Stimulated activated CD8-positive, alpha-beta memory T cell treated with anti-CD3 and anti-CD28 coated beads, Interleukin-7, amount 100 ng/mL, for 1 hour (primary cell): ENCODE measurements at places on chromosomes 11 and 22.

- no peak for DNase-seq
These were observed 24.8 kb upstream of the ADORA2A start for GRCh38 chr22:24402460-24403192.

GRCh38 chr22:47587361-47587760 is 824.9 kb downstream of the TBC1D22A start:
- DNase-seq, result no peak

- no peak for DNase-seq
These were observed 91.5 kb downstream of the MIAT start for GRCh38 chr22:26748845-26749244.

DNA sequence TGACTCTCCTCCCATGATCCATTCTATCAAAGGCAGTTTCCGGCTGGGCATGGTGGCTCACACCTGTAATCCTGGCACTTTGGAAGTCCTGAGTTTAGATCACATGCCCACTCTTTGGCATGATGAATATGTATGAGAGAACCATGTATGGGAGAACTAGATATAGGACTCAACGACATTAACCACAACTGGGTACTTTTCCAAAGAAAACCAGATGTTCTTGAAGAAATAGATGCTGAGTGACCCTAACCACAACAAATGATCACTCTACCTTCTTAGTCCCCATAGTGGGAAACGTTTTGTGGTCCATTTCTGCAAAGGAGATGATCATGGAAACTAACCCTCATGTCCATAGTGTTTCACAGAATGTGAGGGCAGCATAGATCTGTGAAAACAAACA is 13.6 kb downstream of the FJX1 start:
- no peak for DNase-seq

- DNase-seq, result no peak
These were observed 558.6 kb downstream of the OPCML start for GRCh38 chr11:132973686-132974085.

DNA sequence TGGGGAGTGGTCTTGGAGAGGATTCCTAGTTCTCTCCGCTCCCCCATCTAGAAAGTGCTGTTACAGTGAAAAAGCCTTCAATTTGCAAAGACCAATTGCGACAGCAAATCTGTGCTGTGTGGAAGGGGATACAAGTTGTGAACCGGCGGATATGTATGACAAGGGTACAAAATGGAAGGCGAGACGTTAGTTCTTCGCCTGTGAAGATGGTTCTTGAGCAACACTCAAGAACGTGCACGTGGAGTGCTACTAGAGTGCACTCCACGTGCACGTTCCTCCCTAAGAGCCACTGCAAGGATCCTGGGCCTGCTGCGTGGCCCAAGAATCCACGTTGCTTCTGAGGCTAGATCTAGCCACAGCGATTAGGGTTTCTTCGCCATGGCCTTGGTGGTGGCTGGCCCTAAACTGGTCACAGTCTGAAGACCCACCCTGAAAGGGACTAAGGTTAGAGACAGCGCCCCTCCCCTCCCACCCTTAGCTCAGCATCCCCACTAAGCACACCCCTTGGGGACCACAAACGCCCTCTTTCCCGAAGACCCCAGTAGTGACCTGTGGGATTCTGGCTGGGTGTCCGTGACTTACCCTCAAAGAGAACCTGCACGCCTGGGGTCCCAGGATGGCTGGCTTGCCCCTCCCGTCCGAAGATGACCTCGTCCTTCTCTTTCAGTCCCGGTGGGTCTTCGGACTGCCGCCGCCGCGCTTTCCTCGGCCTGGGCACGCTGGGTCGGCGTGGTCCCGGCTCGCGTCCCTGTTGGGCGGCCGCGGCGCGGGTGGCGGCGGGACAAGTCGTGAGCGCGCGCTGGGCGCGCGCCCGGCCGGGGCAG is 519 bp upstream of the PDE3B start:
- DNase-seq, result no peak

GRCh38 chr22:45709866-45710265 is 38.2 kb downstream of the ATXN10 start:
- no peak for DNase-seq

- no peak for DNase-seq
These were observed 15.7 kb downstream of the GRIK4 start for GRCh38 chr11:120527111-120527761.

DNA sequence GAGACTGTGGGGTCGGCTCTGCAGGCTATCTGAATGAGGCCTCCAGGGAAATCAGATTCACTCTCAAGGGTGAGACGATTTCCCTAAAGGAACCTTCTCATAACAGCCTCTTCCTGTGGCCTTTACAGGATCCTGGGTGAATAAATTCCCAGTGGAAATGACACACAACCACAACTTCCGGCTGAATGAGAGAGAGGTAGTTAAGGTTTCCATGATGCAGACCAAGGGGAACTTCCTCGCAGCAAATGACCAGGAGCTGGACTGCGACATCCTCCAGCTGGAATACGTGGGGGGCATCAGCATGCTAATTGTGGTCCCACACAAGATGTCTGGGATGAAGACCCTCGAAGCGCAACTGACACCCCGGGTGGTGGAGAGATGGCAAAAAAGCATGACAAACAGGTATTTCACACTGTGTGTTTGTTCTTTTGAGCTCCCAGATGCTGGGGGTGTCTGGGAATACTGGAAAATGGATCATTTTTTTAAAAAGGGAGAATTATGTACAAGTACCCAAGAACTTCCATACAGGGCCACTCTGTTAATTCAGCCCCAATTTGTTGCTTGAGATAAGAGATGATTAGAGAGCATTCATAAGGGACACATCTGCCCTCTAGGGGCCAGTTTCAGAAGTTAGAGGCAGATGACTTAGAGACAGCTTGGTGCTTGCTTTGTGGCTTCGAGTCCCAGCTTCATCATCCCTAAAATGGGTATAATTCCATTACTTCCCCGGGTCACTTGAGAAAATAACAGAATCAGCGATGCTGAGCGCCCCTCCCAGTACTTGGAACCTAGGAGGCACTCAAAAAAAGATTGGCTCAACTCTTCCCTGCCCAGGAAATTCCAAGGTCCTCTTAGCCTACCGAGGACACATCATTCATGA is 10.2 kb downstream of the SERPIND1 start:
- peak; percentile 5 for DNase-seq

DNA sequence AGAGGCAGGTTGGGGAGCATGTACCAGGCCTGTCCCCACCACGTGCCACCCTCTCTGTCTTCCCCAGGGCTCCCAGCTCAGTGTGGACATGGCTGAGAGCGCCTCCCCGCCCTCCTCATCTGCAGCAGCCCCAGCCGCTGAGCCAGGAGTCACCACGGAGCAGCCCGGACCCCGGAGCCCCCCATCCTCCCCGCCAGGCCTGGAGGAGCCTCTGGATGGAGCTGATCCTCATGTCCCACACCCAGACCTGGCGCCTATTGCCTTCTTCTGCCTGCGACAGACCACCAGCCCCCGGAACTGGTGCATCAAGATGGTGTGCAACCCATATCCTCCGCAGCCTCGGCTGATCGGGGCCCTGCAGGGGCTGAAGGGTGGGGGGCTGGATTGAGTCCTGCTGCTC is at the start of gene CACNA1I:
TSS of gene CACNA1I (plus strand) at position 89 of the 400 bp plus-strand sequence. CDS start at position 89, 0 bp downstream.
- DNase-seq, result no peak

DNA sequence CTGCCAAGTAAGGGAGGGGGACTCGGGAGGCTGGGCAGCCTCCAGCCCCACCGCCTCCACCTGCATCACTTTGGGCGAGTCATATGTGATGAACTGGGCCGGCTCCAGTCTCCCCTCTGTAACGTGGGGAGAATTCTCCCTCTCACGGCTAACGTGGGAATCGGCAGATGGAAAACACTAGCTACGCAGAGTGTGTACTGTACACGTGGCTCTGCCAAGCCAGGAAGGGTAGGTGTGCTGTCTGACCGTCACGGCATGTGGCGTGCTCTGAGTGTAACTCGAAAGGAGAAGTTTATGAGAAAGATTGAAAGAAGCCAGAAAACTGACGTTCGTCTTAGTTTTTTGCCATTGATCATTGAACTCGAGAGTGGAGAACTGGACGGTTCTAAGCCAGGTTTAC is 13.7 kb downstream of the TRMU start:
- DNase-seq, result no peak

GRCh38 chr22:24289114-24289513 is 18.5 kb downstream of the SPECC1L start:
- no peak for DNase-seq

- no peak for DNase-seq
These were observed 104.7 kb upstream of the RRM1 start for GRCh38 chr11:3989921-3990290.

- no peak for DNase-seq
These were observed 29.3 kb upstream of the MMP7 start for GRCh38 chr11:102559839-102560238.

DNA sequence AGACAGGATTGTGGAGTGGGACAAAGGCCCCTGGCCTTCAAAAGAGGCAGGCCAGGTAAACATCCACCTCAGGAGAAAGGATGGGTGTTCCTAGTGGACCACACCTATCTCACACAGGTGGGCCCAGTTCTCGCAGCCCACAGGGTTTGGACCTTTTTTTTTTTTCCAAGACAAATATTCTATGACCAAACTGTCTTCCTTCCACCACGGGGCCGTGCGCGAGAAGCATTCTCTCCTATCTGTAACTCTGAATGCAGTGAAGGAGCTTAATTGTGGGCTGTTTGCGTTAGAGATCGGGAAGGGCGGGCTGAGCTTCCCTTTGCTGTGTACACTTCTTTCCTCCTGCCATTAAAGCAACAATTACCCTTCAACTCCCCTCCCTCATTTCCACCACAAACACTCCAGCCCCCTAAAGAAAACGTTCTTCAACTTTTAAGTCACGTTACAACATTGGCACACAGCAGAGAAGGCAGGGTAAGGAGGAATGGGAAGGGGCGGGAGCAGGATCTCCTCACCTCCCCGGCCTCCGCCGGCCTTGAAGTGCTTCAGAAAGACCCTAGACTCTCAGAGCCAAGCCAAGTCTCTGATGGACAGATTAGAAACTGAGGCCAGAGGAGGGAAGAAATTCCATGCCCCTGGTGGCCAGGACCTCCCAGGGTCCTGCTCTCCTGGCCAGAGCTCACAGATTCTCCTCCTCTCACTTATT is 238.4 kb downstream of the BUD13 start:
- DNase-seq, result no peak

- DNase-seq, result no peak
These were observed 160.2 kb downstream of the KIRREL3 start for GRCh38 chr11:126840201-126840886.

DNA sequence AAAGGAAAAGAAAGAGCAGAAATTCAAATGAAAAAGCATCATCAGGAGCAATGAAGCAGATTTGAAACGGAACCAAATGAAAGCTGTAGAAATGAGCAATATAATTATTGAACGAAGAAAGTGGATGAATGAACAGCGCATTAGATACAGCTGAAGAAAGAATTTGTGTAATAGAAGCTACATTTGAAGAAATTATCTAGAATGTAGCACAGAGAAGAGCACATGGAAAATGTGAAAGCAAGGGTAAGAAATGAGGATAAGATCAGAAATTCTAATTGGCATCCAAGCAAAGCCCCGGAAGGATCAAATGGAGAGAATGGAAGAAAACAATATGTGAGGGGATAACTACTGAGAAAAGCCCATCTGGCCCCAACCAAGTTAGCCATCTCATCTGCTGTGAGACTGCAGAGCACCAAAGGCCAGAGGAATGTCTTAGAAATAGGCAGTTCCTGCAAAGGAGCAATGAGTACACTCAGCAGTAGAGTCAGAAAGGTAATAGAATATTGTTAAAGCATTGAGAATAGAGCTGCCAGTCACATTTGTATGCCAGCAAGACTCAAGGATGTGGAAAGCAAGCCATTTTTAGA is 51.9 kb downstream of the MED15 start:
- no peak for DNase-seq

DNA sequence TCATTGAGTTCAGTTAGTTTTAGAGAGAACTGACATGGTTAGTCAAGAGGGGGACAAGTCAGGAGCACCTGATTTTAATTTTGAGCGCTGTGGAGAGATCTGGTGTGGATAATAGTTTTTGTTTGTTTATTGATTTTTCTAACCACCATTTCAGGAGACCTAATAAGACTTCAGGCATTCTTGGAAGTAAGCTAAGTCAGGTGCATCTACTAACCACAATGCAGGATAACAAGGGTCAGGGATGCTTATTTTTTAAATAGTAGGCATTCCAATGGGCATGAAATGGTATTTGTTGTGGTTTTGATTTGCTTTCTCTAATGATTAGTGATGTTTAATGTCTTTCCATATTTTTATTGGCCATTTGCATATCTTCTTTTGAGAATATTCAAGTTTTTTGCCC is 212.1 kb downstream of the NAV2 start:
- no peak for DNase-seq

DNA sequence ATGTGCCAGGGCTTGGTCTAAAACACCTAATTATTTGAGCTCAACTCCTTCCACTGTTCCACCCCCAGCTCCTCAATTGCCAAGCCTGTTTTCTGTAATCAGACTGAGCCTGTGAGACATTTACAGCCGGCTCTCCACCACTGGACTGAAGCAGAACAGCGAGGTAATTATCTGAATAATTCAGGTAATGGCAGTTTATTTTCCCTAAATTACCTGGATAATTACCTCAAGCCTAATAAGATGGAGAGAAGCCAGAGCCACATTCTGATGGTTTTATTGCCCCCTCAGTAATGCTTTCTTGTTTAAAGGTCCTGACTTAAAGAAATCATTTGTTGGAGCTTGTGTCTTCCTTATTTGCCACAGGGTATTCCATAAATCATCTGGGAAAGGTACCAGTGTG is 64.2 kb downstream of the FZD4 start:
- no peak for DNase-seq

GRCh38 chr11:27055065-27055682 is 14.6 kb downstream of the BBOX1 start:
- no peak for DNase-seq

DNA sequence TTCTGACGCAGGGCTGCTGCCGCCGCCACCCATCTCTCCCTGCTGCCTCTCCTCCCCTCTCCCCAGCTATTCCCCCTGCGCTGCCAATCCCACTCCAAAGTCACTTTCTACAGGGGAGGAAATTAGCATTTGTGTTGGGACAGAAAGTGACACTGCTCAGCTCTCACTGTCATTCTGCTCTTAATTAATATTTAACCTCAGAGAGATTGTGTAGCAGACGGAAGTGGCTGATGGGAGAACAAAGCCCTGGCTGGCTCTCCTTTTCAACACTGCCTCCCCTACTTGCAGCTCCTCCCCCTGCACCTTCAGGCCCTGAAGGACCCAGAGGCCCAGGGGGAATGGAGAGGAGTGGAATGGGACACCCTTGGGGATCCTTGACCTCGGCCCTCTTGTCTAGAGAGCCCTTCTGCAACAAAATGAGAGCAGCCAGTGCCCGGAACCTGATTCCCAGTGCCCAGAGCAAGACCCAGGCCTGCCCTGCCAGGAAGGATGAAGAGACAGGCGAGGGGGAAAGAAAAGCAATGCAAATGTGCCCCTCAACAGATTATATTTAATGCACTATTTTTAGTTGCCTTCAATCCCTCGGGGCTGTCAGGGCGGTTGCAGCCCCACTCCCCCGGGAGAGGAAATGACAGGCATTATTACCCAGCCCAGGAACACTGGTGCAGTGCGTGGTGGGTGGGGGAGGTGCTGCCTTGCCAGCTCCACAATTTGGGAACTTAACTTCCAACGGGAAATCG is 14.6 kb upstream of the NRGN start:
- DNase-seq, result no peak

DNA sequence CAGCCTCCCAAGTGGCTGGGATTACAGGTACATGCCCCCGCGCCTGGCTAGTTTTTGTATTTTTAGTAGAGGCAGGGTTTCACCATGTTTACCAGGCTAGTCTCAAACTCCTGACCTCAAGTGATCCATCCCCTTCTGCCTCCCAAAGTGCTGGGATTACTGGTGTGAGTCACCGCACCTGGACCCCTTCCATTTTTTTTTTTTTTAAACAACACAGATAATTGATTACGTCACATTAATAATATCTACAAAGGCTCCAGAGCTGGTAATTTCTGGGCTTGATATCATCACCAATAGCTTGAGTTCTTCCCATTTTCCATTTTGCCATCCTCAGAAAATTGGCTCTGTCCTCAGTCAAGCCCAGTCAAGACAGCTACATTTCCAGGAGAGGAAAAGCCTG is 7.2 kb downstream of the TTLL1 start:
- no peak for DNase-seq
